ENCODE measurements at places on chromosomes 2 and 18.

GRCh38 chr2:58051445-58051844, 4.8 kb downstream of the VRK2 start:
- no peak for DNase-seq

GRCh38 chr18:51692612-51693011, 495.1 kb upstream of the MEX3C start:
- no peak for DNase-seq

GRCh38 chr2:28615706-28616105, 119.8 kb downstream of the PLB1 start:
- DNase-seq: no peak

GRCh38 chr18:45621061-45621511, 5.8 kb downstream of the SLC14A2 start:
- DNase-seq: peak; percentile 11

GRCh38 chr2:143717053-143717452, 587.8 kb downstream of the ARHGAP15 start:
- DNase-seq: peak; percentile 58

DNA sequence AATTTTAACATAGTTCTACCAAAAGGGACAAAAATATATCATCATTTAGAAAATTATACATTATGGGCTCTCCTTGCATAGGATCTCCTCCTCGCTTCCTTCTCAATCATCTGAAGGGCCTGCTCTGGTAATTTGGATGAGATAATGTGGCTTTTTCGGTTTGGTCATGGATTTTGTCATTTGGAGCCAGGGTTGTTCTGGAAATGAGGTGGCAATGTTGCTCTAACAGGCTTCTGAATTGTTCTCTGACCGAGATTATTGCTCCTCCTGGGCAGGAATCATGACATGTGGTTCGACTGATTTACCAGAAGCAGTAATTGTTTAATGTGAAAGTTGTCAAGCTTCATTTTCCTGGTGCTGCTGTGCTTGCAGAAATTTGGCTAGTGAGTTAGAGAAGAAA, 194.7 kb upstream of the ERBB4 start:
- DNase-seq: no peak

GRCh38 chr2:9196637-9197036, 10.0 kb upstream of the ASAP2 start:
- DNase-seq: no peak

GRCh38 chr2:217261452-217261851, 401.6 kb upstream of the TNP1 start:
- DNase-seq: no peak

DNA sequence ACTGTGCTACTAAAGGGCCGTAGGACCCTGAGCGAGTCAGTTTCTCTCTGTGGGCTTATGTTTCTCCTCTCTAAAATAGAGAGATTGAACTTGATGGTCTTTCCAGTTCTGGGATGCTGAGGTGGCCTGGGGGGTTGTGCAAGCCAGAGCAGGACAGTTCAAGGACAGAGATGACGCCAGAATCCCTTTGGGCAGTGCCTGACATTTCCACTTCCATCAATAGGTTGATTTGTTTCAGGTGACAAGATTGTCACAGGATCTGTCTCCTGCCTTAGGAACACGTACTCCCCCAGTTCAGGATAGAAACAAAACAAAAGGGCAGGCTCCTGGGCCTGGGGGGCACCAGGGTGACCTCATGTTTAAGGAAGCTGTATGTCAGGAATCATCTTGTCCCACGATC, 82.0 kb downstream of the XDH start:
- no peak for DNase-seq

GRCh38 chr2:221477714-221478484, 94.2 kb downstream of the EPHA4 start:
- no peak for DNase-seq

GRCh38 chr2:146879882-146880281, 964.9 kb upstream of the ACVR2A start:
- no peak for DNase-seq

GRCh38 chr2:134866498-134867099, 28.2 kb downstream of the ACMSD start:
- no peak for DNase-seq

- no peak for DNase-seq
These were observed 319.2 kb upstream of the LRATD1 start for GRCh38 chr2:14313341-14313740.

DNA sequence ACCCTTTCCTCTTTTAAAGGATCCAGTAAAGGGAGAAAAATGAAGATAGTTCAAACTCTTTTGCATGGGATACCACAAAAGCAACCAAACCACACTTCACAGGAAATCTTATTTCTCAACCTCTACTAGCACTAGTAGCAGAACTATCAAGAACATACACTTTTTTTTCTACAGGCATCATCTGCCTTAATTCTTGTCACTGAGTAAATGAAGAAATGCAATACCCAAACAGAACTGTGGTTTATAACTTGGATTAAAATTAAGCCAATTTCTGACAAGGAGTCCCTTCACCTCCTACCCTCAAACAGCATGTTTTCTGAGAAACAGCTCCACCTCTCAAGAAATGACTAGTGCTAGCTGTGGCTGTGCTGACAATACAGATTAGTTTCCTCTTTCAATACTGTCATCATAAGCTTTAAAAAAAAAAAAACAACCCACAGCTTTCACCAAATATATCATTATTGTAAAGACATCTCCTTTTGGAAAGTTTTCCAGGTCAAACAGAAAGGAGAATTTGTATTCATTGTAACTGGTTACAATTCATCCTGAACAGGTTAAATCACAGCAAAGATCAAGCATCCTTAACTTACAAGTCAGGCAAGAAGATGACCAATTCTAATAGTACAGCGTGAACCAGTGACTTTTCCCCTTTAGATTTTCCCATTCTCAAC, 44.4 kb downstream of the PTPN2 start:
- no peak for DNase-seq

Data from BE2C (cell line).